ENCODE measurements at places on chromosomes 12 and 14.

GRCh38 chr14:99755068-99755405 lies 38.2 kb upstream of the EML1 start:
- DNase-seq: no peak

- DNase-seq: peak; percentile 10
Observed at GRCh38 chr14:56900726-56901125, 90.4 kb upstream of the OTX2 start.

DNA sequence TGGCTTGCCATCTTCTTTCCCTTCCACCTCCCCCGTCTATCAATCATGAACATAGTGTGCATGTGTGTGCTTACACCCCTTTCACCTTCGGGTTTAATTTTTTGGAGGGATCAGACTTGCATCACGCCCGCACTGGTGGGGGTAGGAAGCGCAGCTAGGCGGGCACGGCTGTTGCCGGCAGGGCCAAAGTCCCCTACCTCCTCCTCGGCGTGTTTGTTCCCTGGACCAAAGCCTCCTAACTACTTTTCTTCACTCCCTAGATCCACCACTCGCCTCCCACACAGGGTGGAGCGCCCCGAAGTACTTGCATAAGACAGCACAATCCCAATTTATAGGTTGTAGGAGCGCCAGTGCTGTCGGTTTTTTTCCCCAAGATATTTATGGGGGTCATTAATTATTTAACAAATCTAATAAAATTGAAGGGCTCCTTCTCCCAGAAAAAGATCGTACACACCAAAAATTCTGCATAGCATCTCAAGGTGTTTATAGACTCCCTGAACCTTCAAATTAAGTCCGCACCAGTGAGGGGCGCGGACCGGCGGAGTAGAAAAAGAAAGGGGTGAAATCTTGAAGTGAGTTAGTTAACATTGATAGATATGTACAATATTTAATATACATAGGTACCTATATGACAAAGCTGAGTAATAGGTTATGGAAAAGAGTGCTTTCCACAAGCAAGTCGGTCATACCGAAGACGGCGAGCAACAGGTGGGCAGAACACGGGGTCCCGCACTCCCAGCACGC lies 717 bp downstream of the PKP2 start:
- DNase-seq: peak; percentile 64

GRCh38 chr14:91339671-91340369 lies 77.8 kb downstream of the CCDC88C start:
- DNase-seq: no peak

GRCh38 chr14:24232645-24233537 lies at the start of gene GMPR2:
Gene GMPR2, plus strand, starts transcription at chr14:24232929. Its CDS starts 325 bp downstream, at chr14:24233254.
- no peak for DNase-seq

All from OCI-M1 (cell line).